ENCODE measurements at places on chromosomes 1 and 21.
A peak's percentile ranks its signal among the peaks of the same experiment; 100 is the strongest.

DNA sequence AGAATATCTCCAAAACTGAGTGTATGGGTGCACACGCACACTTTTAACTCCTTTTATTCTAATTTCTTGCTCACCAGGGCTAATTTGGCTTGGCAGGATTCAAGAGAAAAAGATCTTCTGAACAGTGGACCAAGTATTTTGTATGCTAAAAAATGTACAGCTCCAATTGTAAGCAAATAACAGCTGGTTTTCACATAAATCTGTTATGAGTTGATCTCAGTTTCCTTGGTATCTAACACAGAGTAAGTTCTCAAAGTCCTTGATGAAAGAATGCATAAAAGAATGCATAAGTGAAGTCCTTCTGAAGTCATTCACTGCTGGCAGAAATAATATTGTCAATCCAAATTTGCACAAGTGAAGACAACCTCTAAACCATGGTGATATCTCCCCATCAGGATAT lies 213.0 kb downstream of the OMA1 start:
- no peak for DNase-seq

DNA sequence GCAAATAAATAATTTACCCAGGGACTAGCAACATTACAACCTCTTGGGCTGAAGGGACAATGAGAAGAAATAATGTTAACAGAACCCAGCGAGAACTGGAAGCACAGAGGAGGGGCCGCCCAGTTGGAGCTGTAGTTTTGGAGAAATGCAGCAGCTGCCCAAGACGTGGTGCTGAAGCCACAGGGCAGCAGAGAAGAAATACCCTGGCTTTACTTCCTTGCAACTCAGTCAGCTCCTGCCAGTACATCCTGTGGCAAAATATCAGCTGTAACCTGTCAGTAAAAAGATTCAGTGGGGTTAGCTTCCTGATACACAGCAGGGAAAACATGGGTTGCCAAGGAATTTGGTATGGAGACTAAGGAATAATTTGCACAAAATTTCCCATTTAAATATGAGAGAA lies 283.6 kb upstream of the USP25 start:
- no peak for DNase-seq

DNA sequence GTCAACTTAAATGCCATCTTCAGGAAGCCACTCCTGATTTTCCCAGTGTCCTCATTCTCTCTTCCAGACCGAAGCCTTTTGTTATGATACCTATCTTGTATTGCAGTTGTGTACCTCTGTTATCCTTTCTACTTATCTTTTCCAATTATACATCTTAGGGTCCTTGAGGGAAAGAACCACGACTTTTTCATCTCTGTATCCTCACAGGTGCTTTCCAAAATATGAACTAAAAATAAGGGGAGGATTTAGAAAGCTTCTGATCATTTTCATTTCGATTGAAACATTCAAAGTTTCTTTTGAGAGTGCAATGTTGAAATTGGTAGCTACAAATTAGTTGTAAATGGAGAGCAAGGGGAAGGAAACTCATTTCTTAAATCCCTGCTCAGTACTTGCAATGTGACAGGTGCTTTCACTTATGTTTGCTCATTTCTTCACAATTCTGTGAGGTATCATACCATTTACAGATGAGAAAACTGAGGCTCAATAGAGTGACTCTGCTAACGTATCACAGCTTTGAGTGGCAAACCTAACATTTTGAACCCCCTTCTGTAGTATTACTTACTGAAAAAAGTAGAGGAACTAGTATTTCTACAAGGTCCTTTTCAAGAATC lies 24.2 kb downstream of the SLC19A2 start:
- no peak for DNase-seq

DNA sequence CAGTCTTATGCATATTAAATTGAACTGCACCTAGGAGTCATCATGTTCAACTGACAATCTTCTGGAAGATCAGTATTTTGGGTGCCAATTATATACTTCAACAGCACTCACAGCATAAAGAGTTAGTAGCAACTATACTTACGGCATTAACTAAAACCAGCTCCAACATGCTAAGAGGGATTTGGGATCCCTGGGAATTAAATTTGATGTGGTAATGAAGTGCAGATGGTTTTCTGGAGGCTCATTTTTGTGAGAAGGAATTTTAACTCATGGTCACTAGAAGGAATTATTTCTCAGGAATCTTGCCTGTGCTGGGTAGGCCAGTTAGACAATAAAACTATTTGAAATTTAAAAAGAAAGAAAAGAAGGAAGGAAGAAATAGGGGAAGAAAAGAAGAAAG lies 18.3 kb downstream of the IFI44 start:
- DNase-seq: no peak

DNA sequence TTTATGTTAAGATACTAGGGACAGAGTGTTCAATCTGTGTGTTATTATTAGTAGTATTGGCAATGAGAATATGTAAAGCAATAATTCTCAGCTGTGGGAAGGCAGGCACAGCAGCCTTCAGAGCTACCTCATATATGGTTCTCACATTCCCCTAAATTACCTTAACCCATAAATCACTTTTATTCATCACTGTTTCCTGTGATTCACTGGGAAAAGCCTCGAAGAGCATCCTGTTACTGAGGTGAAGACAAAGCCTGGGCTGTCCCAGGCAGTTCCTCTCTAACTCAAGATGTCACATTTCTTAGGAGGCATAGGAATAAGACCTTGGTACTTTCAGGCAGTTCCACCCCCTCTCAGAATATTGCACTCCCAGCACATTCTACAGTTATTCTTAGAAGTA lies 965.7 kb downstream of the NCAM2 start:
- no peak for DNase-seq

GRCh38 chr1:187236676-187237075 lies 407.9 kb downstream of the PLA2G4A start:
- DNase-seq: no peak

DNA sequence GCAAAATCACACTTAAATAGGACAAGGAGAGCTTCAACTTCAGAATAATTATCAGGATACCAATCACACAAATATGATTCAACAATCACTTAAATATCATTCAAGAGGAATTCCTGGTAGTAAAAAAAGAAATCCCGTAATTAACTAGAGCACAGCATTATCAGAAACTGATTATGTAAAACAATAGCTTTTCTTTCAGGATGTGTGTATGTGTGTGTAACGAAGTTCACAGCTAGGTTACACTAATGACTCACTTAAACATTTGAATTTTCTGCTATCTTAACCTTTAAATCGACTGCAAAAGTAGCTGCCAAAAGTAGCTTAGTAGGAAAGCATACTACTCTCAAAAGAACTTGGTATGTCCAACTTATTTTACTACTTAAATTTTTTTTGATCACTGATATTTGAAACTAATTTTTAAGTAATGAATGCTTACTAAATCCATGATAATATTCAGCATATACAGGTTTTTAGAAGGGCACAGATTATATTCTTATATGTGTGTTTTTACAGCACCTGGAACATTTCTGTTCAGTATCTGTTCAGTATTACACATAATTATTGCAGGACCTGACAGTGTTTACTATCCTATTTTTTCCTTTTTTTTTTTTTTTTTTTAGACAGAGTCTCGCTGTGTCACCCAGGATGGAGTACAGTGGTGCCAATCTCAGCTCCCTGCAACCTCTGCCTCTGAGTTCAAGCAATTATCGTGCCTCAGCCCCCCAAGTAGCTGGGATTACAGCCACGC lies 4.2 kb downstream of the RERE start:
- no peak for DNase-seq

DNA sequence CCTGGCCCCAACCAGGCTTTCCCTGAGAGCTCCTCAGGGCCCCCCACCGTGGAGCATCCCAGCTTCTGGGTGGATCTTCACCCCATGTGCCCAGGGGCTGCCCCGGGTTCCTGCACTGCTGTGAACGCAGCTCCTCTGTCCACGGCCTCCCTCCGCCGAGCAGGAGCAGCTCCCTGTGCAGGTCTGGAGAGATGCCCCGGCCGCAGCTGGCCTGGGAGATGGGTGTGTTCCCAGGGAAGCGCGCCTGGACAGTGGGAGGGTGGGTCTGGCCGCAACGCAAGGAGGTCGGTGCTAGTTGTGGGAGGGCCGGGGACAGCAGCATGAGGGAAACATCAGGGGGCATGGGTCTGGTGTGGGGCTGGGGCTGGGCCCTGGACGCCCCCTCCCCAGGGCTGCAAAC lies 71.3 kb downstream of the MORN1 start:
- no peak for DNase-seq

- no peak for DNase-seq
These were observed 67.9 kb upstream of the ARID1A start for GRCh38 chr1:26627954-26628353.

DNA sequence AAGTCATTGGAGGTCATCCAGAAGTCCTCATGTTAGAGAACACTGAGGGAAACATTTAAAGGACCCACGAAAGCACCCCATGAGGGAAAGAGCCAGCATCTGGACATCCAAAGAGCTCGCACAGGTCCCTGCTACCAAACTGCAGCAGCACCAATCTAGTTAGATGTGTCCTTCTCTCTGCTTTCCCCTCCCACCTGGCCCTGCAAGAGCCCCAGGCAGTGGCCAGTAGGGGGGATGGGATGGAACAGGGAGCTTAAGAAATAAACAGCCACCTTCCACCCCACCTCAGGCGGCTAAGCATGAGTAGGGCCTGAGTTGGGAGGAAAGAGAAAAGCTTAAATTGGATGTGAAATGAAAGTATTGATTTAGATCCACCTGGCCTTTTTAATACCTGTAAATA lies 175.9 kb upstream of the KCND3 start:
- no peak for DNase-seq

GRCh38 chr21:21232320-21232719 lies 234.1 kb downstream of the NCAM2 start:
- DNase-seq: no peak

GRCh38 chr1:151993084-151993733 lies 450 bp downstream of the S100A10 start:
- no peak for DNase-seq

GRCh38 chr1:14516974-14517840 lies 81.3 kb upstream of the KAZN start:
- DNase-seq: no peak

GRCh38 chr1:235503403-235504121 lies 690 bp downstream of the B3GALNT2 start:
- peak; percentile 62 for DNase-seq
